ENCODE measurements at places on chromosomes 12 and 14.

- DNase-seq: no peak
Observed at GRCh38 chr12:31954925-31955858, 4.0 kb upstream of the RESF1 start.

- no peak for DNase-seq
Observed at GRCh38 chr14:89032086-89032649, 207.7 kb downstream of the TTC8 start.

DNA sequence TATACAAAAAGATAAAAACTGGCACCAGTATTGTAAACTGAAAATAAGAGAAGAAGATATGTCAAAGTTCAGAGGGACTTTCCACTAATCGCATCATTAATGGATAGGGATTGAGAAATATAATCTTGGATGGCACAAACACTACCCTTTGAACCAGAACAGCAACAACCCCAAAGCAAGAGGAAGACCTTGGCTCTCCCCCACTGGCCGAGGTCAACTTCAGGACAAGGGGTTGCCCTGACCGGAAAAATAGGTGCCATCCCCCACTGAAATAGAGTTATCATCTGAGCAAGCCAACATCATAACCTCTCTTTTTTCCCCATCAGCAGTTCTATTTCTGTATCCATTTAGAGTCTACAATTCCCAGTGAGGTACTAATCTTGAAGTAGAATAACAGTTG is 72.4 kb upstream of the PCED1B start:
- DNase-seq: no peak

DNA sequence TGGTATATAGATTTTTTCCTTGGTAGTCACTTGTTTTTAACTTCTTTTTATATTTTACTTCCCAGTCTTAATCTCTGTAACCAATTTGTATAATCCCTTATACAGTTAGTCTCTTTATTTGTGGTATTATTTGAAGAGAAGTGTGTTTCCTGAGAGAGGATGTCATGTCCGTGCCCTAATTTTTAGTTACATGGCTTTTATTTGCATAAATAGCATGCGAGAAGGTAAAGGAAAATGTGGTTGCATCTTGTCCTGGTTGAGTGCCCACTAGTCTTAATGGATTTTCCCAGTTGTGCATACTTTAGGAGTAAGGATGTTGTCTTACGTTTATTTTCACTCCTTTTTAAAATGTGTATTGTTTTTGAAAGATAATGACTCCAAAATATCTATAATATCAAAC is 27.5 kb downstream of the RAP1B start:
- DNase-seq: no peak

GRCh38 chr12:132218527-132218875 is 74.2 kb downstream of the NOC4L start:
- DNase-seq: no peak

DNA sequence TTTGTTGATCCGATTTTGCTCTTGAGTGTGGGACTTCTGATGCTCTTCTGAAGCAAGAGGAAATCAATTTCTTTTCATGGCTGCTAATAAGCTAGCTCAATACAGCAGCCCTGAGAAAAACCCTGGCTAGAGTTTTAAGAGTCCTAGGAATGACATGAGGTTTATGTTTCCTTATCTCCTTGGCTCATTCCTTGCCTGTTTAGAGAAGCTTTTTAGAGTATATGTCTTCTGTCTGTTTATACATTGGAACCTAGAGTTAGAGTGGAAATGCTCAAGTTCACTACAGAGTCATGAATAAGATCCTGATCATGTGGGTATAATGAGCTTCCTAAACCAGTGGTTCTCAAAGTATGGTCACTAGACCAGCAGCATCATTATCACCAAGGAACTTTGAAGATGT is 34.5 kb downstream of the SMOC1 start:
- no peak for DNase-seq

DNA sequence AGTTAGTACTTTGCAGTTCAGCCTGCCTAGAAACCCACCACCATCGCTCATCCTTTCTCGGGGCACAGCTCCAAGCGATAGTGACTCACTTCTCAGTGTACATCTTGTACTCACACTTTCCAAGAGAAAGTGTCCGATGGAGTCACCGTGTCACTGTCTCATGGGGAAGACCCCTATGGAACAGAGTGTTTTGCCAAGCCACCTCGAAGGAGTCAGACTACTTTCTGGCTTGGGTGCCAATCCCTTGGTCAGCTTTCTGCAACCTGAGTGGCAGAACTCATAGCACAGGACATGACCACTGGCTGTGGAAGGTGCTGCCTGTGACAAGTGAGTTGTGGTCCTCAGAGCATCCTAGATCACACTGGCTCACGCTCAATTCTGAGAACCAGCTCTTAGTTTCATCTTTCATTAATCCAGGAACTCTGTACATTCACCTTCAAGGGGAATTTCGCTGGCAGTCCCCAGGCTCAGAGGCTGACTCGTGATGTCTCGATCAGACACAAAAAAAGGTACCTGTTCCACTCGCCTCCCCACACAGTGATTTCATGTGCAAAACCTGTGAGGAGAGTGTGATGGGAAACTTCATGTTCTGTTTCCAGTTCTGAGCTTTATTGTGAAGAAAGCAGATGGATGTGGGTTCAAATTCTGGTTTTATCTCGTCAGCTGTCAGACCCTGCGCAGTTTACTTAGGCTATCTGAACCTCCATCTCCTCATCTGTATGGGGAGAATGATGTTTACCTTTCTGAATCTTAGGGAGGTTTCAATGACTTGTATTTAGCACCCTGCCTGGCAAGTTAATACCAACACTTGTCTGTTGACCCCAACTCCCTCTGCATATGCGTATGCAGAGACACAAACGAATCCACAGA is 127.3 kb upstream of the CCND2 start:
- DNase-seq: no peak

DNA sequence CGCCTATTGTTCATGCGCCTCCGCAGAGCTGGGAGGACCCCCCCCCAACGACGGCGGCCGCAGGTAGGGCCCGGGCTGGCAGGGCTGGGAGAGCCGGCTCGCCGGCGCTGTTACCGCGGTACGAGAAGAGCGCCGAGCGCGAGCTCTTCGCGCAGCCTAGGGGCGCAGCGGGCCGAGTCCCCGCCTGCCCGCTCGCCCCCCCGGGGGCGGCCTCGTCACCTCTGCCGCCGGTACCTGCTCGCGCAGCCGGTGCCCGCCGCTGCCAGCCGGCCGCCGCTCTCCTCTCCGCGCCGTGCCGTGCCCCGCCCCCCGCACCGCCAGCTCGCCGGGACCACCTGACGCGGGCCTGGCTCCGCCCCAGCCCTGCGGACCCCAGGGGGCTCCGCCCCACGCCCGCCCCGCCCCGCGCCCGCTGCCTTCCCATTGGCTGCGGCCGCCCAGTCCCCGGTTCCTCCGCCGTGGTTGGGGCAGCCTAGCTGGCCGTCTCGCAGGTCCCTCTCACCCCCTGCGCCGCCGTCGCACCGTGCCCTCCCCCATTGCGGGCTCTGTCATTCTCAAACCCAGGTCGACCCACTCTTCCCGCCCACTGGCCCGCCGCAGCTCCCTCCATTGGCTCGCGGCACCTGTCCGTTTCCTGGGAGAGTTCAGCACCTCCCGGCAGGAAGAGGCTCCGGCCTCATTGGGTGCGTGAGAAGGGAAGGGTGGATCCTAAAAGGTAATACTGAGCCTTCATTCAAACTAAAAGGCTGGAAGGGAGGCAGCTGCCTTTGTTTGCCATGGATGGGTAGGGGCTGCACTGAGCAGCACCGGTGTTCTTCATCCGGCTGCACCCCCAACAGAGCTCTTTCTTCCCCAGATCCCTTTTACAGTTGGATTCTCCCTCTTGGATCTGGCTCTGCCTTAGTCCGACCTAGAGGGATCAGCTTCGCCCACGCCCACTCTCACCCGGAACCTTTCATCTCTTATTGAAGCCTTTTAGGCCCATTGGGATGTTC is at the start of gene MAP3K9:
TSS of gene MAP3K9 (minus strand) at position 289 of the 995 bp plus-strand sequence. CDS start 342 bp downstream, outside the sequence.
- peak; percentile 99 for DNase-seq

DNA sequence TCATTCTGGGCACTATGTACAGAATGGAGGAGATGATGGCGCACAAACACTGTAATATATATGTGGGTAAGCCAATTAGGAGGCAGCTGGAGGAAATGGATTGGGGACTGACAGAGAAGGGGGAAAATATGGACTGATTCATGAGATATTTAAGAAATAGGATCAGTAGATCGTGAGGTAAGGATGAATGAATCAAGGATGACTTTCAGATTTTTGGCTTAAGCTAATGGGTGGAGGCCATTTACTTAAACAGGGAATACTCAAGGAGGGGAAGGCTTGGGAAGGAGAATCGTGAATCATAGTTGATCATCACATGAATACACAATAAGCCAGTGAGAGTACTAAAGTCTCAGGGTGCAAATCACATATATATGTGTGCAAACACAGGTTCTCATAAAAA is 11.2 kb upstream of the GNPNAT1 start:
- no peak for DNase-seq

DNA sequence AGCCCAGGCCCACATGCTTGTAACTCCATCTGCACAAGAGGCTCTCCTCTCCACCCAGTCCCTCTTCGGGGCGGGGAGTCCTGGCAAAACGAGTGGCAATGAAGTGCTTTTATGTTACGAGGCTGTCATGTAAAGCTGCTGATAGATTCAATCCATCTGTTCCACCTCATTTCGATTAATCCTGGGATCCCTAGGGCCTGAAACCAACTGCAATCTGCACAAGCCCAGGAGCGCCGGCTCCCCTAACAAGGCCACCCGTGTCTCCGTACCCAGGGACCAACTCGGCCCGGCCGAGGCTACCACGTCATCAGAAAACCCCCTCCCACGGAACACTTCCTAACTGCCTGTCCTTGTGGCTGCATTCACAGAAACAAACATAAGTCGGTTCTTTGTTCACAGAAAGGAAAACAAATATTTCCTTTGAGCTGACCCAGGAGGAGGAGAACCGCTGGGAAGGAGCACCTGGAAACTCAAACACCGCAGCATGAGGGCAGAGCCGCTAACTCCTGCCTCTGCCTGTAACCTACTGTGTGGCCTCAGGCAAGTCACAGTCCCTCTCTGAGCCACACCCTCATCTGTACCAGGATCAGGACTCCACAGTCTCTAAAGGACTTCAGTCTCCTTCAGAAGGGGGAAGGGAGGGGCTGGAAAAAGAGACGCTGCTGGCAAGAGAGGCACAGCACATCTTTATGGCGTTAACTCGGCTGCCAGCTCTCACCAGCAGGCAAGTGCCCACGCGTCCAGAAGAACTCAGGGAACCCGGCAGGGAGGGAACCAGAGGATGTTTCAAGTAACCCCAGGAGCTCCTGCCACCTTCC is 47.8 kb downstream of the CCDC88C start:
- DNase-seq: no peak

DNA sequence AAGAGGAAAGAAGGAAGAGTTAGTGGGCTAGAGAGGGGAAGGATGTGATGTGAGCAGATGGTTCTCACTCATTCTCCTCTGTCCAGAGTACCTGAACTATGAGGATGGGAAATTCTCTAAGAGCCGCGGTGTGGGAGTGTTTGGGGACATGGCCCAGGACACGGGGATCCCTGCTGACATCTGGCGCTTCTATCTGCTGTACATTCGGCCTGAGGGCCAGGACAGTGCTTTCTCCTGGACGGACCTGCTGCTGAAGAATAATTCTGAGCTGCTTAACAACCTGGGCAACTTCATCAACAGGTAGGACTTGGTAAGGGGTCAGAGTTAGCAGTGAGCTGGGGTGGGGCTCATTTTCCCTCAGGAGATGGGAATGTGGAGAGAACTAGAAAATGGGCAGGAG is 7.6 kb downstream of the DDIT3 start:
- DNase-seq: no peak

DNA sequence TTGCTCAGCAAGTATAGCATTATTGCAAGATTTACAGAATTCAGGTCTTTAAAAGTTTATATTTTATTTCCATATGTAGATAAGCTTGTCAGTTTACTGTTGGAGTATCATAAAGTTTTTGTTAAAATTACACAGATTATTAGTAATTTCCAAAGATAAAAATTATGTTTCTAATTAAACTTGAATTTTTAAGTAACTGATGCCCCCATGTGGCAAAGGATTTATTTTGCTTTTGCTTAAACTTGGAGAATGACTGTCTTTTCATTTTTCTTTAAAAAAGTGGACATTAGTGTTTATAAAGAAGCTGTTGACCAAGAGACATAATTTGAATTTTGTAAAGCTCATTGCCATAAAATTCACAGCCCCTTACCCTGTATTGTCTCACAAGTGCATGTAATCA is 45.8 kb downstream of the ETNK1 start:
- no peak for DNase-seq

DNA sequence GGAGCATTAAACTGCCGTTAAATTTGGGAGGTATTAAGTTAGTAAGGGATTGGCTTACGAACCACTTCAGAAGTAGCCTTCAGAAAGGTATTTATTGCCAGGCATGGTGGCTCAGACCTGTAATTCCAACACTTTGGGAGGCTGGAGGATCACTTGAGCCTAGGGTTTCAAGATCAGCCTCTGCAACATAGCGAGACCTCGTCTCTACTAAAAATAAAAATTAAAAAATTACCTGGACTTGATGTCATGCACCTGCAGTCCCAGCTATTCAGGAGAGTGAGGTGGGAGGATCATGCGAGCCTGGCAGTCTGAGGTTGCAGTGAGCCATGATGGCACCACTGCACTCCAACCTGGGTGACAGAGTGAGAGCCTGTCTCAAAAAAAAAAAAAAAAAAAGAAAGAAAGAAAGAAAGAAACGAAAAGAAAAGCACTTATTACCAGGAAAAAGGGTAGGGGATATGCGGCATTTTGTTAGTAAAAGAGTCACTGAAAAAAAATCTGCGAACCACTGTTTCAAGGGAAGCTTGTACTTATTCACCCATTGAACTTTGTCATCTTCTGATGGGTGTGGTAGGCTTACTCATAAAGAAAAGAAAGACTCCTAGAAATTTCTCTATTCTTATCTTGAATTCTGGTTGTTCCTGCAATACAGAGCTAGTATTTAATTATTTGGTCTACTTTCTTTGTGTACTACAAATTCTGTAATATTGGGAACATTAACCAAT is 33.6 kb upstream of the PLEKHA5 start:
- DNase-seq: no peak

DNA sequence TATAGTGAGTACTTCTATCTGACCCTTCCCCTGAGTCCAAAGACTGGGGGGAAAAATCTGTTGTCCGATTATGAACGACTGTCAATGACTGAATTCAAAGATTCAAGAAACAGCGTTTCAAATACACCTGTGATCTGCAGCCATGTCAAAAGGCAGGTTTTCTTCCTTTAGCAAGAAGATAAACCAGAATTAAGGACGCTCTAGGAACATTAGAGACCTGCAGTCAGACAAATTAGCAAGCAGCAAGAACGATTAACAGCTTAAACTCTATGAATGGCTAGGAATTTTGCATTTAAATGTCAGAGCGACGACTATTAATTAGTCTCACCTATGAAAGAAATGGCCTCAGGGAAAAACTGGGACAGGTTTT is 2.1 kb downstream of the DUSP6 start:
- DNase-seq: no peak

DNA sequence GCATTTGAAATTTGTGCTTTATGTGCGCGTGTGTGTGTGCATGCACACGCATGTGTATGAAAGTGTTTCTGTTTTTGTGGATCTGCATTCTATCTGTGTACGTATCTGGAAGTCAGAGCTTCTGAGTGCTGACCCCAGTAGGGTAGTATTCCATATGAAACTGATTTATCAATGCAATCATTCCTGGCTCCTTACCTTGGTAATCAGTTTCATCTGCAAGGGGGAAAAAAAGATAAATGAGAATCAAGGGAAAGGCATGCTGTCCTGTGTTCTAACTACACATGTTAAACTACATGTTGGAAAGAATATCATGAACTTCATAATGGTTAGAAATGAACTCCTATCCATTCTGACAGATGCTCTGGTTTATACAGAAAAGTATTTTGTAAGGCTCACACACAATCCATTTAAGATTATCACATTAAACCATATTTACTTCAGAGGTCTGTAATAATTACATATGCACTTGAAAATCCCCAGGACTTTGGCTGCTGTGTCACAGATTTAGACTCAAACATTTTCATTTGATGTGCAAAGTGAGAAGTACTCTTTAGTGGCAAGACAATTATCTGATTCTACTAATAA is 276.1 kb upstream of the LMO3 start:
- DNase-seq: no peak
